Esophagus squamous epithelium (tissue), 5 donors: ENCODE measurements at places on chromosomes 13 and 19.

GRCh38 chr19:18704971-18705370 is 21.5 kb downstream of the CRTC1 start:
- DNase-seq: no peak

GRCh38 chr19:400976-401865 is 7.7 kb downstream of the C2CD4C start:
- no peak for DNase-seq

DNA sequence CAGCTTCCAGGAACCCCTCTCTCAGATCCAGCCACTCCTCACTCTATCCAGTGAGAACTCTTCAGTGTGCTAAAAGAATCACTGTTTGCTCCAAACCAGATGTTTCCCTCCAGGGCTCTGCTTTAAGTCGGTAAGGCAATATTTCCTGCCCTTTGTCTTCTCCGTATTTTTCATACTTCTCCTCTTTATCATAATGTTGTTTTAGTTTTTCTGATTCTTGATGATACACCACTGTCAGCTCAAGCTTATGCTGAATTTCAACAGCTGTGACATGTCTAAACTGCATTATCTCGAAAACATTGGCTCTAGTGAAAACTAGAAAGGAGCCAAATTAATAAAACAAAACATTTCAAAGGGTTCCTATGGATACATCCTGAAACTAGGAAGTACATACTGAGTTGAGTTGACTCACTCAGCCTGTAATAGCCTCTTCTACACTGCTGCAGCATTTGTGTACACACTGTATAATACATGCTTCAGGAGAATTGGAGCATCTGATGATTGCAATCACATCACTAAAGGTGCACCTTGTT is 39.8 kb downstream of the GPR180 start:
- DNase-seq: no peak

DNA sequence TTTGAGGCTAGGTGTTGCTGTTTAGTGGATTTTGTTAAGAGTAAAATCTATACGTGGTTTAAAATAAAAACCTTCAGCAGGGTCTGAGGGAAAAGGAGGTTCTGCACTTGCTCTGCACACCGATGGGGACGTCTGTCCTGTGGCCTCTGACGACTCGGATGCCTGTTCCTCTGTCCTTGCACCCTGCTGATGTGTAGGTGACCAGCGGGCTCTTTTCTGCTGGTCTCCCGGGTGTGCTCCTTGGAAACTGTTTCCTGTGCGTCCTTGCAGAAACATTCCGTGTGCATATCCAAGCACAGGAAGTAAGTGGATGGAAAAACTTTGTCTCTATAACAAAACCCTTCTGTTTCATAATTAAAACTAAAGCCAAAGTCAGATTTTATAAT is 3.8 kb downstream of the ATP4B start:
- DNase-seq: no peak

- DNase-seq: no peak
Measured at GRCh38 chr13:49220036-49220855, at the start of gene MLNR. Gene MLNR, plus strand, starts transcription at chr13:49220338. Its CDS starts 0 bp downstream, at chr13:49220338.

GRCh38 chr13:67390462-67391086 is 160.4 kb upstream of the PCDH9 start:
- no peak for DNase-seq

DNA sequence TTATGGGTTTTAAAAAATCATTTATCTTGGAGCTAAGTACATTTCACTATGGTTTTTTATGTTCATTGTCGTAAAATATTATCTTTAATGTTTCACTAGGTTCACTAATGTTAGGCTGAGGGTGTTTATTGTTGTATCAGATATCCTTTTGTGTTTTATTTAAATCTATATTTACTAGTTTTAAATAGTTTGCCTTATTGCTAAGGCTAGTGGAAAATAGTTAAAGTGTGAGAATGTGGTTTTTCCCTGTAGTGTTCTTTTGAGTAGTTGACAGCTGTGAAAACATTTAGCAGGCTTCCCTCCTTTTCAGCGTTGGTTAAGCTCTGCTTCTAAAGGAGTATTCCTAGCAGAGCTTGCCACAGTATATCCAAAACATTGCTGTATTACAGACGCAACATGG is 139.0 kb downstream of the TM9SF2 start:
- no peak for DNase-seq

DNA sequence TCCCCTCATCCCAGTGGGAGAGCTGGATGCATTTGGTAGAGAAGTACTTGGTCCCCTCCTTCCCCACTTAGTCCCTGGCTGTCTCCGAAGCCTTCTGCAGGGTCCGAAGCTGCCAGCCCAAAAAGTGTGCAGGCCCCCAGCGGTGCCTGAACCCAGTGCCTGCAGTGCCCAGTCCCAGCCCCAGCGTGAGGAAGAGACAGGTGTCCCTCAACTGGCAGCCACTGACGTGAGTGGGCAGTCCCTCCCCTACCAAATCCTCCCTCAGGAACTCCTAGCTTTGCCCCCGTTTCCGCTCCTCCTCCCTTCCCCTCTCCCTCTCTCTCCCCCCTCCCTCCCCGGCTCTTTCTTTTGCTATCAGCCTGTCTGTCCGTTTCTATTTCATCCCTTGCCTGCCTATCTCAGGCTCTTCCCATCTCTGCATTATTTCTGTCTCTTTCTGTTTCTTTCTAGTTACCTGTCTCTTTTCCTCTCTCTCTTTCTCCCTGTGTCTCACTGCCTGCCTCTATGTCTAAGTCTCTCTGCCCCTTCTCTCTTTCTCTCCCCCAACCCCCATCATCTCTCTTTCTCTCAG is 1.8 kb upstream of the LTBP4 start:
- DNase-seq: no peak

GRCh38 chr13:112350300-112350699 is 25.9 kb upstream of the SPACA7 start:
- no peak for DNase-seq

DNA sequence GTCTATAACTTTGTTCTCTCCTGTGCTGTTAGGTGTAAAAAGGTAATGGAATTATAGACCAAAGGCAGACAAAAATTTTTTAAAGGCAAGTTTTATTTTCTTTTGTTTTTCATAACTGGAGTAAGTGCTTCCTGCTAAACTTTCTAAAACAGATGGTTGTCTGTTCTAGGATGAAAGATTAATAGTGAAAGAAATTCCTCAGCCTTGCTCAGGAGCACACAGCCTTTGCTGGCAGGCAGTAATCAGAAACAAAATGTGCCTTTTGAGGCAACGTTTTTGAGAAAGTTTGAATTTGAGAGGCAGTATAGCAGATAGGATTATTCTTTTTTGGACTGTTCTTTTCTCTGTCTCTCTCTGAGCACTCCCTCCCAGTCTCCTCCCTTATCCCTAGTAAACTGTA is 2749.5 kb downstream of the PCDH9 start:
- DNase-seq: no peak

- no peak for DNase-seq
Measured at GRCh38 chr19:16076958-16077611, 790 bp downstream of the TPM4 start.

DNA sequence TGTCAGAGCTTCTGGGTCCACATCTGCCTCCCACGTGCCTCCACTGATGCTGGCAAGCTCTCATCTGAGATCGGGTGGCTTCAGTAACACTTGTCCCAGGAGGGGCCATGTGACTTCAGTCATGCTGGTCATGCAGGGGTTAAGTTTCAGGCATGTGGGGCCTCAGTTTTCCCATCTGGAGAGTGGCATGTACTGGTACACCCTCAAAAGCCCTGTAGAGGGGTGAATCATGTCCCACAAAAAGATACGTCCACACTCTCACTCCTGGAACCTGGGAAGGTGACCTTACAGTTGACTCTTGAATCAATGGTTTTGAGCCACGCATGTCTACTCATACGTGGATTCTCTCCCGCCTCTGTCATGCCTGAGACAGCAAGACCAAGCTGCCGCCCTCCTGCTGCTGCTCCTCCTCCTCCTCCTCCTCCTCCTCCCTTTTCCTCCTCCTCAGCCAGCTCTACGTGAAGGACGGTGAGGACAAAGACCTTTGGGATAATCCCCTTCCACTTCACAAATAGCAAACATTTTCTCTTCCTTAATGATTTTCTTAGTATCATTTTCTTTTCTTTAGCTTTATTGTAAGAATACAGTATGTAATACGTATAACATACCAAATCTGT is 53.7 kb downstream of the COMP start:
- DNase-seq: no peak

GRCh38 chr19:15307169-15307568 is 25.2 kb downstream of the BRD4 start:
- no peak for DNase-seq

DNA sequence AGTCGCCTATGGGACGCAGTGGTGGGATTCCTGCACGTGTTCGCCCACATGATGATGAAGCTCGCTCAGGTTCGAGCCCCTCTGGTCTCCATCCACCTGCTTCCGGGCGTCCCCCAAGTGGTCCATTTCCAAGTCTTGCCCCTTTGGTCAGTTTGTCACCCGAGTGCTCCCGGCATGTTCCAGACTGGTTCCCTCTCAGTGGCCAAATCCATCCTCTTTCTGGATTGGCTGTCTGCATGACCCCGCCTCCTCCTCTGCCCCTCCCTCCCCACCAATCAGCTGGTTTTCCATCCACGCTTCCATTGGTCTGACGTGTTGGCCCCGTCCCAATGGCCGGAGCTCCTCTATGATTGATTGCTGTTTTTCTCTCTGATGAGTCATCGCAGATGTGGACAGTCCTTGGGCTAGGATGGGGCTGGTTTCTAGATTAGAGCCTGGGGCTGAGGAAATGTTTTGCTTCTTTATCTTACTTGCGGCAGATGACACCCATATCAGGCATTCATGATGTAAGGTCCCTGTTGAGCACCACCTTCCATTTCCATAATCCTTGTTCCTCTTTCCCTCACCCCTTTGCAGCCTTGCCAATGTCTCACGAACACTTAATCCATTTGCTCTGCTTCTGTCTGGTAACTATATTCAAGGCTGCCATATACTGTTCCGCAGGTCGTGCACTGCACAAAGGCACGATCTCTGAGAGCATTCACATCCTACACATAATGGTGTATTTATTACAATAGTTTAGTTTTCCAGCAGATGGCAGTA is 73.8 kb downstream of the MAP4K1 start:
- DNase-seq: no peak

DNA sequence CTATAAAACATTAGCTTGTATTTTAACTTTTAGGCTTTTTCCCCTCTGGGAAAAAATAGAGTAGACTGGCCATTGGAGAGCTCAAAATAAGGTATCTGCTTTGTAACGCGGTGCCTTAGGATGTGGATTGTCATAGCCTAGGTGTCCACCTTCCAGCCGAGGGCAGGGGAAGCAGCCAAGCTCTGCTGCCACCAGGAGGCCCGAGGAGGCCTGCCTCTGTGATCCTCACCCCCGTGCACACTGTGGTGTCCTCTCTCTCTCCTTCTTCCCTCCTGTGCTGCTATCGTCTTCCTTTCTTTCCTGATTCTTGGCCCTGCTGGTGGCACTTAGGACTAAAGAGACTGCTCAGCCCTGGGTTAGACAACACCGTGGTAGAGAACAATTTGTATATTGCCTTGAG is 11.3 kb downstream of the HNRNPM start:
- no peak for DNase-seq

- DNase-seq: no peak
Measured at GRCh38 chr19:11414544-11414943, 4.6 kb downstream of the RGL3 start.

- DNase-seq: no peak
Measured at GRCh38 chr19:30064348-30064699, 122.3 kb downstream of the URI1 start.

- DNase-seq: no peak
Measured at GRCh38 chr13:78198821-78199220, 280.2 kb upstream of the EDNRB start.

DNA sequence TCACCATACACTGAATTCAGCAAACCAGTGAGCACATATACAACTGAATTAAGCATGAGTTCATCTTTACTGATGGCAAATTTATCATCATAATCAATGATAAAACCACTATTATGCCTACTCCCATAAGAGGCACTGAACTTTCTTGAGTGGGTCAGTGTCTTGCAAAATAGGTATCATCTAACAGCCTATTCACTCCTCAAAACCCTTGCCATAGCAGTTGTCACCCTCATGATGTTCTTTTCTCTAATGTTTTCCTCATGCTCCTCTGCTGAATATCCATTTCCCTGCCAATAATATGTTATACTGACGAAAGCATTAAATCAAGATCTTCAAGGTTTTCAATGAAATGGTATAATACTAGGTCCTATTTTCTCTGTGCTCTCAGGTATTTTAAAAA is 5.6 kb downstream of the ARGLU1 start:
- no peak for DNase-seq

DNA sequence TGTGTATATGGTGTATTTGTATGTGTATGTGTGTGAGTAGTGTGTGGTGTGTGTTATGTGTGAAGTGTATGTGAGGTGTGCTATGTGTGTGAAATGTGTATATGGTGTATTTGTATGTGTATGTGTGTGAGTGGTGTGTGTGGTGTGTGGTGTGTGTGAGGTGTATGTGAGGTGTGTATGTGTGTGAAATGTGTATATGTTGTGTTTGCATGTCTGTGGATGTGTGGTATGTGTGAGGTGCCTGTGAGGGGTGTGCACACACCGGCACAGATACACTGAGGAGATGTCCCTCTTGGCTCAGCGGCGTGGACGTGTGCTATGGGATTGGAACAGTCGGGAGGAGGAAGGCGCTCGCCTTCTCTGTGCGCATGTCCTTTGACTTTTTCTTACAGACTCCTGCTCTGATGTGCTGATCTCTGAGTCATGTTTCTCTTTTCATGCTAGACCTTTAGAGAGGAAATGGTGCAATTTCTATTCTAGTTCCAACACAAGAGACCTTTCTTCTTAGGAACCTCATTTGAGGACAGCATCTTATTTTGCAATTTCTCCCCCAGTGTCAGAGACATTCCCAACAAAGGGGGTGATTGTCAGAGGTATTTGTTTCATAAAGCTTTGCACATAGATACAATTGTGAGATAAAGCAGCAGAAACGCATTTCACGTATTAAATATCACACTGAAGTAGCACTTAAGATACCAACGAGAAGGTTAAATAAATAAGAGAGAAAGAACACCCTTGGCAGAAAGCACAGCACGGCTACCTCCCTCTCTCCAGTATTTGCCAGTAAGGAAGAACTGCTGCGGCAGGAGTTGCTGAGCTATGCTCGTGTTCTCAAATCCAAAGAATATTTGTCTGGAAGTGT is 11.3 kb upstream of the TNFRSF19 start:
- no peak for DNase-seq

GRCh38 chr13:111639196-111639705 is 318.8 kb downstream of the TEX29 start:
- DNase-seq: no peak

- DNase-seq: no peak
Measured at GRCh38 chr13:51305271-51305967, 34.1 kb upstream of the SERPINE3 start.

- no peak for DNase-seq
Measured at GRCh38 chr13:44770951-44771350, 194.8 kb upstream of the TSC22D1 start.

GRCh38 chr13:30289533-30289932 is 17.8 kb downstream of the KATNAL1 start:
- no peak for DNase-seq

DNA sequence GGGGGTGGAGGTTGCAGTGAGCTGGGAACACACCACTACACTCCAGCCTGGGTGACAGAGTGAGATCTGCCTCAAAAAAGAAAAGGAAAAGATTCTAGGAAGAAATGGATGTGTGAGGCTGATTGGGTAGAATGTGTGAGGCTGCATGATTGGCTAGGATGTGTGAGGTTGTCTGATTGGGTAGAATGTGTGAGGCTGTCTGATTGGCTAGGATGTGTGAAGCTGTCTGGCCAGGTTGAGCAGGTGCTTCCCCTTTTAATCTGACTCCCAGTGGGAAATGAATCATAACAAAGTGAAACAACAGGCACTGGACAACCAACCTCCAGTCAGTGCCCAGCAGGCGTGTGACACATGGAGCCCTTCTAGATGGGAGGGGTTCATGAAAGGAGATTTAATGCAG is 14.7 kb downstream of the C13orf46 start:
- no peak for DNase-seq

- DNase-seq: no peak
Measured at GRCh38 chr13:30846866-30847265, 59.2 kb upstream of the MEDAG start.
